Sciatic nerve (tissue), 2 donors: ENCODE measurements at places on chromosomes 7 and 10.

GRCh38 chr7:94658826-94659225, 2.9 kb upstream of the SGCE start:
- no peak for DNase-seq

DNA sequence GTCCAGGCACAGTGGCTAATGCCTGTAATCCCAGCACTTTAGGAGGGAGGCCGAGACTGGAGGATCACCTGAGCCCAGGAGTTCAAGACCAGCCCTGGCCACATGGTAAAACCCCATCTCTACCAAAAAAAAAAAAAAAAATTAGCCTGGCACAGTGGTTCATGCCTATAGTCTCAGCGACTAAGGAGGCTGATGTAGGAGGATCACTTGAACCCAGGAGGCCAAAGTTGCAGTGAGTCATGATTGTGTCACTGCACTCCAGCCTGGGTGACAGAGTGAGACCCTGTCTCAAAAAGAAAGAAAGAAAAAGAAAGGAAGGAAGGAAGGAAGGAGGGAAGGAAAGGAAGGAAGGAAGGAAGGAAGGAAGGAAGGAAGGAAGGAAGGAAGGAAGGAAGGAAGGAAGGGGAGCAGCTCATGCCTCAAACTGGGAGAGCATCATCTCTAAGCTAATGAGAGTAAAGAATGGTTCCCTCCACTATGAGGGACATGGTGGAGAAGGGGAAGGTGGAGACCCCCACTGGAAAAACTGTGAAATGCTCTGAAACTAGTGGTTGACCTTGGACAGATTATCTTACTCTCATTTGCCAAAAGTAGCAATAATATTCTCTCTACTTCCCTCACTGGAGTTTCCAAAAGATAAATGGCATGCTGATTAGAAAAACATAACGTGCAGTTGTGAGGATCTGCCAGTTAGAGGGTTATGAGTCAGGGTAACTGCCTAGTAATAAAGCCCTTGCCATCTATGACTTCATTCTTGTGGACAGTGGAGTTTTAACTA, 16.8 kb downstream of the GIMAP5 start:
- DNase-seq, result no peak

- no peak for DNase-seq
Observed at GRCh38 chr7:85622059-85622458, 435.2 kb upstream of the SEMA3D start.

- no peak for DNase-seq
Observed at GRCh38 chr10:93762979-93763391, 5.2 kb downstream of the LGI1 start.

DNA sequence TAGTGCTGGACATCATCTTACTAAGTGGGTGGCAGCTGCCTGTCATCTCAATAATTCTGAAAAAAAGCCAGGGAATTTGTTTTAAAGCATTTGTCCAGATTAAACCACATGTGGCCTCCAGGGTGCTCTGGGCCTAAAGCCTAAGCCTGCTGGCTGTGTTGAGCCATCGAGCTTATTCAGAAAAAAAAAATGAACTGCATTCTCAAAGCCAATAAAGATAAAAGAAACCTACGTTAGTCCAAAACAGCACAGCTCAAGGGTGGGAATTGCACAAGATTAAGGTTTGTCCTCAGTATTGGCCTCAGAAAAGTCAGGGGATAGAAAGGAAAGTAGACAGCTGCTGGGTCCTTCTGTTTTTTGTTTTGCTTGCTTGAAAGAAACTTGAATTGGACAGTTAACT, 22.6 kb upstream of the PRTFDC1 start:
- DNase-seq, result no peak
